ENCODE measurements at places on chromosomes 4 and X.

- DNase-seq = no peak
These were observed 221.8 kb upstream of the KCNIP4 start for GRCh38 chr4:22170353-22170752.

DNA sequence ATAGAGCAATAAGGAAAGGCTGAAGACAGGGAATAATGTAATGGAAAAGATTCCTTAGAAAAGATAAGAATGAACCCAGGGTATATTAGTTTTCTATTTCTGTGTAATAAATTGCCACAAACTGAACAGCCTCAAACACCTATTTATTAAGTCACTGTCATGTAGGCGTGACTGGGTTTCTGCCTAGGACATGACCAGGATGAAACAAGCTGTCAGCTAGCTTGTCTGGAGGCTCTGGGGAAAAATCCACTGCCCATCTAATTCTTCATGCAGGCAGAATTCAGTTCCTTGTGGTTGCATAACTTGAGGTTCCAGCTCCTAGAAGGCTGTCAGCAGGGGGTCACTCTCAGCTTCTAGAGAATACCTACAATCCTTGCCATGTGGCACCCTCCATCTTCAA lies 277.7 kb downstream of the TMA16 start:
- DNase-seq = no peak

DNA sequence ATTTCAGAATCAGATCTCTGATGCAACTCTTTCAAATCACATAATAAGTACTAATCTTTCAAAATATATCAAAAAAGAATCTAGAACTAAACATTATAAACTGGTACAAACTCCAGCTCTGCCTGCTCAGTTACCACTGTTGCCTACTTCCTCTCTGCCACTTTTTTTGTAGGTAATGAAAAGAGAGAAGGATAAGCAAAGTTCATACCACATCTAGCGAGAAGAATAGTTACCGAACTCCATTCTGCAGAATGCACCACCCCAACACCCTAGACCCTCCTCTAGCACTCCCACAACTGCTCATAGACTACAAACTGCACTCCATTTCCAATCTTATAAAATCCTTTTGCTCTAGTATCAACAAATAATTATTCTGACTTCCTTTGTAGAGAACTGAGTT lies 19.7 kb upstream of the LRBA start:
- no peak for DNase-seq

GRCh38 chr4:24840826-24841543 lies 45.6 kb downstream of the SOD3 start:
- no peak for DNase-seq

DNA sequence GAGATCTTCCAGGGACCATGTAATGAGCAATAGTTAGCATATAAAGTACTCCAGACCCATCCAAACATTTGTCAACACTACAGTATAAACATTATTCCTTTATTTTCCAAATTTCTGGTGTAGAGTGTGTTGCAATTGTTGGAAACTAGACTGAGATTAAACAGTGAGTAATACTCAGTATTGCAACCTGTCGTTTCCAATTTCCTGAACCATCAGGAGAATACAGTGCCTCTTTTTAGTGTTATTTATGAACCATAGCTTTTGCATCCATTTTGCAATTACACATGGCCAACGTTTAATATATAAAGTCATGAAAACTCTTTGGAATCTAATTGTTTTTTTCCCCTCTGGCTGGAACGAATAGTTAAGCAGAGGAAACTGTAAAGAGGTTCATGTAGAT lies 58.3 kb upstream of the DHRSX start:
- no peak for DNase-seq

- DNase-seq = no peak
These were observed 13.1 kb downstream of the DDIT4L start for GRCh38 chr4:100177126-100177525.

DNA sequence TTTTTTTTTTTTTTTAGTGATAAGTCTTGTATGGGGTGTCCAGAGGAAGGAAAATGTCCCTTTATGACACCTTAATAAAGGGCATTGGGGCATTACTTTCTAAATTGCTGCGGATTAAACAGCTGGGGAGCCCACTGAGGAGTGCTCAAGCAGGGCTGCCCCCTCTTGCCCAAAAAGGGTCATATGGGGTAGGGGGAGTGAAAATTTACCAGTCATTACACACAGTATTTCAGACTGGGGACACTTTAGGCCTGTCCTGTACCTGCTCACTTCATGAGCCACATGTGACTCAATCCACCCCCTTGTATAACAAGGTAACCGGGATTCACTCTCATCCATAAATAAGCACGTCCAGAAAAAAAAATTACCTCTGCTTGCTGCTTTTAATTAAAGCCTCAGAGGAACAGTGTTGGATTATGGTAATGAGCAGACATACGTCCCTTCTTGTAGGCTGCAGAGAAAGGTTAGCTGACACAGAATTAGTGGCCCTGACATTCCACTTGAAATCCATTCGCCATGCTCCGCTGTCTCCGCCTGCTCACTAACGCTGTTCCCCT lies 1.8 kb downstream of the PRDM8 start:
- DNase-seq = no peak

DNA sequence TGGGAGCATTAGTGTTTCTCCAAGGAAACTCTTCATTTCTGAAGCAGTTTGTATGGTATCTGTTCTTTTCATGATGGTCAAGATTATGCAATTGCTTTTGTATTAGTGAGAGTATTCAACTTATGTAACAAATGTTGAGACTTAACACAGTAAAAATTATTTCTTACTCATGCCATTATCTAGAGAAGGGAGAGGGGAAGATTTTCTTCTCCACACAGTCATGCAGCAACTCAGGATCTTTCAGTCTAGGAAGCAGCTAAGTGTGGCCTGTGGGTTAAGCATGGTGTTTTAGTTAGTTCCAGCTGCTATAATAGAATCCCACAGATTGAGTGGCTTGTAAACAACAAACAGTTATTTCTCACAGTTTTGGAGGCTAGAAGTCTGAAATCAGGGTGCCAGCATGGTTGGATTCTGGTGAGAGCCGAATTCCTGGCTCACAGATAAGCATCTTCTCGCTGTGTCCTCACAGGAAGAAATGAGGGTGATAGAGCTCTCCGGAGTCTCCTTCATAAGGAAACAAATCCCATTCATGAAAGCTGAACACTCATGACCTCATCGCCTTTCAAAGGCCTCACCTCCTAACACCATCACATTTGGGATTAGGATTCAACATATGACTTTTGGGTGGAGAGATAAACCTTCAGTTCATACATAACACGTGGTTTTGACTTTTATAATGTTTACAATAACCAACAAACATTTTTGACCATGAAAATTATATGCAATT lies 101.2 kb downstream of the FRMPD4 start:
- no peak for DNase-seq

DNA sequence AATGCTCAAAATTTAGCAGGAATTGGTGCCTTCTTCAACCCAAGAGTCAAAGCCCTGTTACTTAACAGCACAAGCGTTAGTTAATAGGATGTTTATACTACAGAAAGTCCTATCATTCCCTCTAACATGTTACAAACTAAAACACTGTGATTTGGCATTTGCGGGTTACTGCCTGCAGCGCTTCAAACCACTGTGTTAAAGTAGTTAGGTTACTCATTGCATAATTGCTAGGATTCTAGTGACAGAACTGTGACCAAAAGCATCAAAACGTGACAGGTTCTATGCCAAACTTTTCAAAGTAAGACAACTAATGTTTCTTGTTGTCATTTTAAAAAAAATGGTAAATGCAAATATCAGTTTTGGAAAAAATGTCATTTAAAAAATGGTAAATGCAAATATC lies 442.8 kb upstream of the ZFP42 start:
- no peak for DNase-seq

- no peak for DNase-seq
These were observed 19.7 kb upstream of the ABCG2 start for GRCh38 chr4:88177983-88178625.

- no peak for DNase-seq
These were observed 87.6 kb downstream of the JAKMIP1 start for GRCh38 chr4:6112606-6113290.

- no peak for DNase-seq
These were observed 647.0 kb upstream of the PCDH7 start for GRCh38 chr4:30073011-30073710.

DNA sequence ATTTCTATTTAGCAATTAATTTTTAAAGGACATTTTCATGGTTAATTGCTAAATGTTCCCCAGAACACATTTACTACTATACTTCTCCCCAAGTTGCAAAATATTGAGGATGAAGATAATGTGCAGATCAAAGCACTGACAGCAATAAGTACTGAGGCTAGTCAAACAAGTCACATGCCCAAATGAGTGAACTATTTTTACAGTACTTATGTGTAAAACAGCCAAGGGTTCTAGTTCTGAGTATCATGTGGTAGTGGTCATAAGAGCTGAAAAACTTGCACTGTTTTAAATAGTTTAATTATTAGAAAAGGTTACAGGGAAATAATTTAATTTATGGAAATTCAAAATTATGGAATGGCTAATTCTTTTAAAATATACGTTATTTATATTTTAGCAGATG lies 3.8 kb downstream of the GALNTL6 start:
- DNase-seq = no peak

DNA sequence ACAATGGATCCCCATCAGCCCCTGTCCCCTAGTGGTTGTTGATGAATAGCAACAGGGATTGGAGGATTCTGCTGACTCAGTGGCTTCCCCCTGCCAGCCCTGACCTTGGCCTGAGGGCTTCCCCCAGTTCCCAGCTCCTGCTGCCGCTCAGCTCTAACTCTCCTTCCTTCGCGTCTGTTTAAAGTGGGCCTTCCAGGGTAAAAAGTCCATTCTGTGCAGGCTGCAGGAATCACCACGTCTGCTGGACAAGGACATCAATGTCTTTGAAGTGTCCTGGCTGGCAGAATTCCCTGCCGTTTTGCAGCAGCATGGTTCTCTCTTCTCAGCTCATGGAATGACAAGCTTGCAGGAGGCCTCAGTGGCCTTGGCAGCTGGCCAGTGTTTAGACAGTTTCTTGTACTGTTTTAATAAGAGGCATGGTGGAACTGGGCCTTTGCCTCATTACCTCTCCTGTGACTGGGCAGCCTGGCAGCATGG lies 152.5 kb upstream of the STX18 start:
- DNase-seq = no peak

DNA sequence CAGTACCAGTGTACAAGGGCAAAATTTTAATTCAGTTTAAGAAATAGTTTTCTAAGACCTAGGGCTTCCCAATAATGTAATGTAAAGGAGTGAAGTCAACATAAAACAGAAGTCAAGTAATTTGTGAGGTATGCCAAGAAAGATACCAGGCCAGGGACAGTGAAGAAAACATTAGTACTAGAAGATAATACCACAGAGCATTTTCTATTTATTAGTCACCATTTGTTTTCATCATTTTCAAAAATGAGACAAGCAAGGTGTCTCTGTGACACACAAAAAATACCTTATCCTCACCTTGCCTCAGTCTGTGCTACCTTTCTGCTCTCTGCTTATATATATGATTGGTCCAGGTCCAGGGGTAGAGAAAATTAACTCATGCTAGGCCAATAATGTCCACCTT lies 46.8 kb downstream of the VEGFC start:
- no peak for DNase-seq

- no peak for DNase-seq
These were observed 28.6 kb downstream of the AFAP1 start for GRCh38 chr4:7910952-7911578.

DNA sequence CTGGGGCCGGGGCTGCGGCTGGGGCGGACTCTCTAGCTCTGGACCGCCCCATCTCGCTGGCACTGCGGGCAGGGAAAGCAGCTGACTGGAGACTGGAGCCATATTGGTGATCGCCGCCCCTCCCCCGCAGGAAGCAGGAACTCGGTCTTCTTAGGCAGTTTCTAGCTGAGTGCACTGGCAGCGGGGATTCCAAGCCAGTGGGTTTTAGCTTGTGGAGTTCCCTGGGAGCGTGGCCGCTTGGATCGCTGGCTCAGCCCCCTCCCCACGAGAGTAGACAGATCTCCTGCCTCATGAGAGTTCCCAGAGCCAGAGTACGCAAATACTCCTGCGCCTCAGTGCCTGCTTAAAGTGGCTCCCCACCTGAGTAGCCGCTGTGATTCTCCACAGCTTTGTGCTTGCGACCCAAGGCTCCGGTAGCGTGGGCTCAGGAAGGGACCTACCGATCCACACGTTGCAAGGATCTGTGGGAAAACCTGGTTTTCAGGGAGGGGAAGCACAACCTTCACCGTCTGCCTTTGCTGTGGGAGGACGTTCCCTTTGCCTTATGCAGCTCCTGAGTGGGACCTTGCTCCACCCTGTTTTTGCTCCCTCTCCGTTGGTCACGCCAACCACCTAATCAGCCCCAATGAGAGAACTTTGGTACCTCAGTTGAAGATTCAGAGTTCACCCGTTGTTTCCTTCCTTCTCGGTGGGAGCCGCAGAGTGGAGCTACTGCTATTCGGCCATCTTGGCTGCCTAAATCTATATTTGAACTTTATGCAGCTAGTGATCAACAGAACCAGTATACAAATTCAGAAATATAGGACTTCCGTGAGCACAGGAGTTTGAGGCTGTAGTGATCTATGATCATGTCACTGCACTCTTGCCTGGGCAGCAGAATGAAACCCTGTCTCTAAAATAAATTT lies 803.9 kb upstream of the PCDH10 start:
- DNase-seq = no peak

- DNase-seq = no peak
These were observed 43.9 kb downstream of the CC2D2A start for GRCh38 chr4:15513545-15513944.

GRCh38 chr4:166341992-166342391 lies 469.0 kb downstream of the TLL1 start:
- DNase-seq = no peak

GRCh38 chrX:11329021-11329420 lies 35.8 kb downstream of the AMELX start:
- DNase-seq = no peak

DNA sequence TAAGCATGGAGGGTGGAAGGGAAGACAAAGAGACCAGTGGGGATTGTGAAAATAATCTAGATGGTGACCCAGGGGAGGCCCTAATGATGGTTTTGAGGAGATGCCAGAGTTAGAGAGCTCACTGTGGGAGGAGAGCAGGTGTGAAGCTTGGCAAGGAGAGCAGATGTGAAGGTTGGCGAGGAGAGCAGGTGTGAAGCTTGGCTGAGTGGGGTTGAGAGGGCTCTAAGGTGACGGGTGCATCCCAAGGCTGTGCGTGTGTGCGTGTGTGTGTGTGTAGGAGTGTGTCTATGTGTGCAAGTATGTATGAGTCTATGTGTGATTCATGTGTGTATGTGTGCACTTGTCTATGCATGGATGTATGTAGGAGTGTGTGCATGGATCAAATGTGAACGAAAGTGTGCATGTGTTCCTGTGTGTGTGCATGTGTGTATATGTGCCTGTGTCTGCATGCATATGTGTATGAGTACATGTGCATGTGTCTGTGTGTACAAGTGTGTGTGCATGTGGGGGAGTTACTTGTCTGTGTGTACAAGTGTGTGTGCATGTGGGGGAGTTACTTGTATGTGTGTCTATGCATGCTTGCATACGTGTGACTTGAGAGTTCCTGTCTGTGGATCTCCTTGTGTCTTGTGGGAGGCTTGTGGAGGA lies 72.0 kb downstream of the EVC start:
- no peak for DNase-seq

DNA sequence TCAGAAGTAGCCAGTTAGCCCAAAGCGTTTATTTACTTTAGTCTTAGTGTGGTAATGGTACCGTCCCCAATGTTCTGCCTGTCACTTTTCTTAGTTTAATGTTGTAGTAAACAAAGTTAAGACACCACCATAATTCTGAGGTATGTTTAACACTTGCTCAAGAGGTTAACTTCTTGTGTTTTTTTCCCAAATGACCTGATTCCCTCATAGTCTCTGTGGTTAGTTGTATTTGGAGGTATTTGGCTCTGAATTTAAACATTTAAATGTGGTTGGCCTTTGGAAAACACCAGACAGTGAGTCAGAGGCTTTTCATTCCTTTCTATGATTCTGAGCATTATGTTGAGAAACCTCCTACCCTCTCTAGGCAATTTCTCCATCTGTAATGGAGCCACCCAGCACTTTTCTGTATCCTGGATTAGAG lies 47.9 kb downstream of the CXCL1 start:
- DNase-seq = no peak
